ENCODE measurements at places on chromosomes 5 and 9.
A peak's percentile ranks its signal among the peaks of the same experiment; 100 is the strongest.

DNA sequence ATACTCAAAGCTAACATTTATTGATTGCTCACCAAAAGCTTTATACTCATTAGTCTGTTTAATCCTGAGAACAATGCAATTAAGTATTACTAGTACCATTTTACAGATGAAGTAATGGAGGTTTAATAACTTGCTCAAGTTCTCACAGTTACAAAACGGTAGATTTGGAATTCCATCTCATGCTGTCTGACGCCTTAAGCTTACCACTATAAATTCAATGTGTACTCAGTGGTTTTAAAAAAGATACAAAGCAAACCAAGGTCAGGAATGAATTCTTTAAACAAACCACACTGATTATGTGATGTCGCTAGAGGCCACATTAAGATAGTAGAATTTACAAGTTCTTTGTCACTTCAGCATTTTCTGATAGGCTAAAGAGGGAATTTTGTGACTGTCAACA is 1.2 kb upstream of the C5orf63 start:
- DNase-seq = no peak

GRCh38 chr5:32471784-32472183 is 27.2 kb upstream of the ZFR start:
- DNase-seq = no peak

DNA sequence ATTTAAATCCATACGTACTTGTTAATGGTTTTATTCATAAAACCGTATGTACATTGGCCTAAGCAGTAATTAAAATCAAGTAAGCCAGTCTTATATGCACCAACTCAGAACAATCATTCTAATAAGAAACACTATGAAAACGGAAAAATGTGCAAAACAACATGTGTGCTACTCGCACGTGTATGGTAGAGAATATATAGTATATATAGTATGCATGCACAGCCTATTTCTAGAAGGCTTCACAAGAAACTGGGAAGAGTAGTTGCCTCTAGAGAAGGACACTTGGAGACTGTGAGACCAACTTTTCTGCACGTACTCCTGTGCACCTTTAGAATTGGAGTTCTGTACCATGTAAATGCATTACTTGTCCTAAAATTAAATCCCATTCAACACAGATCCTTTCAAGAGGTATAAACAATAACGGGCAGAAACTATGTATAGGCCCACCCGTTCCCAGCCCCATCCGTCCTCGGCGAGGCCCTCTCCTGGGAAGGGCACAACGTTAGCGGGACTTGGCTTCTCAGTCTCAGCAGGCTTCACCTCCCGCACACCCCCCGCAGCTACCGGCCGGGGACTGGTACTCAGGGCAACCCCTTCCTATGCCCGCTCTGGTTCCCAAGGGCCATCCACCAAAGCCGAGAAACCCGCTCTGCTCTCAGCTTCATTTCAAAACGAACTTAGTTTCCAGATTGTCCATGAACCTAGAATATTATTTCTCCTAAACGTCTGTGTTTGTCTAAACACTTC is 2.0 kb downstream of the CDC14B start:
- no peak for DNase-seq

DNA sequence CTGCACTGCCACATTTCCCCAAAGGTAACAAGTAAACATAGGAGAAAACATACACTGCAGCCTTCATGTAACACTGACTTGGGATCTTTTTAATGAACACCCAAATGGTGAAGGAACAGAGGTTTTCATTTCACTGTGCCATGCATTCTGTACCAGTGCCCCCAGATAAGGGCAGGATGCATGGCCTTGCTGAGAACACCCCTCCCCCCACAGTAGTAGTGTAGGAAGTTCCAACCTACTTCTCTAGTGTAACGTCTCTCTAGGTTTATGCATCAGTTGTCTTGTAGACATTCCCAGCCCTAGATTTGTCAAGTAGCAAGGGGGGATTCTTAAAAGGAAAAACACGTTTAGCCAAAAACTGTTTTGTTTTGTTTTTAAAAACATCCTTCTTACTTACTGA is 29.9 kb downstream of the MAP3K1 start:
- DNase-seq = no peak

GRCh38 chr9:19188771-19189170 is 41.7 kb upstream of the DENND4C start:
- DNase-seq = peak; percentile 21

DNA sequence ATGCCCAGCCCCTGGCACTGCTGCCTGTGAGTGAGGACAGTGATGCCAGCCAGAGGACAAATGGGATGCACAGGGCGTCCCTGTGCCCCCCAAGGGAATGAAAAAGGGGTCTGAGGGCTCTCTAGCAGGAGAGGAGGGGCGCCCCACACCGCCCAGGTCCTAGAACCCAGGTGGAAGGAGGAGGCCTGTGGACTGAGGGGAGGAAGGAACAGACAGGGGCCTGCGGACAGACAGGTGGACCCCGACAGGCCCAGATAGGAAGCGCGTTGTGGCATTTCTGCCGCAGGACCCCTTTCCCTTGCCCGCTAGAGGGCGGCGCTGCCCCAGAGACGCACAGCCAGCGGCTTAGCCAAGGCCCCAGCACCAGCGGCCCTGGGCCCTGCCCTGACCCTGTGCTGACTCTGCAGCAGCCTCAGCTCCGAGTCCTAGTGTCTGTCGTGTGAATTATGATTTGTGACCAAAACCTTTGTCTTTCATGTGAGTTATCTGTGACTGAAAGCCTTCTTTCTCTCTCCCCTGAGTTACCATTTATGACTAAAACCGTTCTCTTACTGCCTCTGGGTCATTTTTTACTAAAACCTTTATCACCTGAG is 30.7 kb downstream of the TRIP13 start:
- peak; percentile 89 for DNase-seq

DNA sequence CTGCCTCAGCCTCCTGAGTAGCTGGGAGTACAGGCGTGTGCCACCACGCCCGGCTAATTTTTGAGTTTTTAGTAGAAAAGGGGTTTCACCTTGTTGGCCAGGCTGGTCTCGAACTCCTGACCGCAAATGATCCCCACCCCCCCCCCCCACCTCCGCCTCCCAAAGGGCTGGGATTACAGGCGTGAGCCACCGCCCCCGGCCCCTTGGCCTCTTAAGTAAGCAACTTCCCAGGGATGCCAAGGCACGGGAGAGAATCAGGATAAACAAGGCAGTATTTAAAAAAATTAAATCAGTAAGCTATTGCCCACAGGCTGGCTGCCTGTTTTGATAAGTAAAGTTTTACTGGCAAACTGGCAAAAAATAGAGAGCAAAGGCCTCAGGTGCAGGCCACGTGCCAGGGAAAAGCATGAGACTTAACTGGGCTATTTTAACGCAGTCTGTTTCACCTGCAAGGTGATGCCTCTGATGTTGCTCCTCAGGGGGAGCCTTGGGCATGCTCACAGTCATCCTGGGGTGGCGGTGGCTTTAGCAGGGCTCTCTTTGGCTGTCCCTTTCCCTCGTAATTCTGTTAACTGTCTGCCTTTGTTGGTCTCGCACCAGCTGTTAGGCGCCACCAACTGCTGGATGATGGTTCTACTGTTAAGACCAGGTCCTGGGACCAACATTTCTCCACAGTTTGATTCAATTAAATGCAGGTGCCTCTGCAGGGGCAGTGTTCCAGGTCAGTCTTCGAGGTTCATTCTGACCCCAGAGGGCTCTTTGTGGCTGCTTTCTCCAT is 19.4 kb upstream of the RNF130 start:
- no peak for DNase-seq

GRCh38 chr9:126705767-126706697 is 92.3 kb downstream of the LMX1B start:
- no peak for DNase-seq

DNA sequence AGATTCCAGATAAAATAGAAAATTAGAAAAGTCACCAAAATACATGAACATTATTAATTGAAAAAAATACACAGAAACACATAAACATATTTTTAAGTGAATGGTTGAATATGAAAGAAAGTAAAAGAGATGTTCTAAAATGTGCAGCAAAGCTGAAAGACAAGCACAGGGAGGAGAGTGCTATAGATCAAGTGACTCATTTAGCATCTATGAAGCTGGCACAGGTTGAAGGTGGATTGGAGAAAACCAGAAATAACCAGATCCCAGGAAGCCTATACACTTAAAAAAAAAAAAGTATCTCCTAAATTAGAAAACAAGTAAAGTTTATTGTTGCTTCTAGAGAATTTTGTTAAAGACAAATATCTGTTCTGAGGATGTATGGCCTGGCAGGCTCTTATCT is 338.9 kb downstream of the CDH12 start:
- DNase-seq = no peak

- peak; percentile 93 for DNase-seq
Observed at GRCh38 chr5:177366528-177367322, 9.0 kb downstream of the RGS14 start.

- no peak for DNase-seq
Observed at GRCh38 chr5:93577854-93578812, 2.9 kb downstream of the NR2F1-AS1 start.

DNA sequence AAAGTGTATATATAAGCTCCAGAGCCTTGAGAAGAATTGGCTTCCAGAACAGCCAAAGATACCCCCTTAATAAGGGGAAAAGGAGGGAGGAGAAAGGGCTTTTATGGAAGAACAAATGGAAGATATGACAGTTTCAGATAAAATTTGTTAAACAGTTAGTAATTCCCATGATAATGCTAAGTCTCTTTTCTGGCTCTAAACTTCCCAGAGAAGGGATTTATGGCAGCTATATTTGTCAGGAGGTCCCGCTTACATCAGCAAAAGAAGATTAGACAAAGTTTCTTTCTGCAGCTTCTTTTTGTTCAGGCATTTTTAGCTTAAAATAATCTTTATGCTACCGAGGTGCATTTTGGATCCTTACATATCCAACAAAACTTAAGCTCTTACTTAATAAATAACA is 14.3 kb upstream of the SLC36A3 start:
- no peak for DNase-seq

GRCh38 chr5:180121826-180122413 is 50.4 kb upstream of the RNF130 start:
- peak; percentile 41 for DNase-seq

DNA sequence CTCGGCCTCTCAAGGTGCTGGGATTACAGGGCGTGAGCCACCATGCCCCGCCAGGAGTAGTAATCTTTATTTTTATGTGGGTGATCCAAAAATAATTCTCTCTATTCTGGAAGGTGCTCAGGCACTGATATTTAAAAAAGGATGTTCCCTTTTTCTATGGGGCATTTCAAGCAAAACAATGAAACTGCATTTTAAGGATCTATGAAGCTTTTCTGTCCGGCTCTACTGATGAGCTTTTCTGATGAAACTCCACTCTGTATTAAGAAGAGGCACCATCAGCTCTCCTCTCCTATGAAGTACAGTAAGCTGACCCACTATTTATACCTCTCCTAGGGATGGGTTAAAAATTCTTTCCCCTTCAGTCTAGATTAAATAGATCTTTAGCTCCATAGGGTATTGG is 7.4 kb downstream of the ADAM19 start:
- no peak for DNase-seq

DNA sequence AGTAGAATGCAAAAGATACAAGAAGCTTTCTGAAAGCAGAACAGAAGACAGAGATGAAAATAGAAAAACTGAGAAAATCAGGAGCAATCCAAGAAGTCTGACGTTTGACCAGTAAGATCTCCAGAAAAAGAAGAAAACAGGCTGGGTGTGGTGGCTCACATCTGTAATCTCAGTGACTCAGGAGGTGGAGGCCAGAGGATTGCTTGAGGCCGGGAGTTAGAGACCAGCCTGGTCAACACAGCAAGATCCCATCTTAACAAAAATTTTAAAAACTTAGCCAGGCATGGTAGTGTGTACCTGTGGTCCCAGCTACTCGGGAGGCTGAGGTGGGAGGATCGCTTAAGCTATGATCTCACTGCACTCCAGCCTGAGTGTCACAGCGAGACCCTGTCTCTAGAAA is 15.9 kb downstream of the RETREG1 start:
- DNase-seq = peak; percentile 15

Data from suprapubic skin (tissue), 4 donors.